ENCODE measurements at places on chromosomes 6 and 20. TPM values are rescaled to one million over a fixed set of nuclear protein-coding genes. Genes with fewer than 3 reads are reported as not detected.

GLP1R gene
- total RNA-seq = 0.07 TPM

VSX1 gene
- total RNA-seq = not detected

ADGB gene
- not detected for total RNA-seq

PDE10A gene
- total RNA-seq = not detected

TUBB2B gene
- total RNA-seq = not detected

CLVS2 gene
- not detected for total RNA-seq

SLC26A8 gene
- not detected for total RNA-seq

RBBP8NL gene
- not detected for total RNA-seq

SLC24A3 gene
- not detected for total RNA-seq

PM20D2 gene
- total RNA-seq = 11.6 TPM

LPA gene
- not detected for total RNA-seq

VWA7 gene
- total RNA-seq = 0.89 TPM

FLRT3 gene
- total RNA-seq = not detected

Data from activated naive CD4-positive, alpha-beta T cell treated with anti-CD3 and anti-CD28 coated beads for 36 hours (primary cell).